ENCODE measurements at places on chromosomes 2 and 18.

GRCh38 chr2:85780316-85781012 lies 26.7 kb downstream of the ATOH8 start:
- DNase-seq = no peak

DNA sequence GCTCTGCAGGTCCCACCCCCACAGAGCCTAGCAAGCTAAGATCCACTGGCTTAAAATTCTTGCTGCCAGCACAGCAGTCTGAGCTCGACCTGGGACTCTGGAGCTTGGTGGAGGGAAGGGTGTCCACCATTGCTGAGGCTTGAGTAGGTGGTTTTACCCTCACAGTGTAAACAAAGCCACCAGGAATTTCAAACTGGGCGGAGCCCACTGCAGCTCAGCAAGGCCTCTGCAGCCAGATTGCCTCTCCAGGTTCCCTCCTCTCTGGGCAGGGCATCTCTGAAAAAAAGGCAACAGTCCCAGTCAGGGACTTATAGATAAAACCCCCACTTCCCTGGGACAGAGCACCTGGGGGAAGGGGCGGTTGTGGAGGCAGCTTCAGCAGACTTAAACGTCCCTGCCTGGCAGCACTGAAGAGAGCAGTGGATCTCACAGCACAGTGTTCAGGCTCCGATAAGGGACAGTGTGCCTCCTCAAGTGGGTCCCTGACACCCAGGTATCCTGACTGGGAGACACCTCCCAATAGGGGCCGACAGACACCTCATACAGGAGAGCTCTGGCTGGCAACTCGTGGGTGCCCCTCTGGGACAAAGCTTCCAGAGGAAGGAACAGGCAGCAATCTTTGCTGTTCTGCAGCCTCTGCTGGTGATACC lies 20.0 kb upstream of the NEMP2 start:
- DNase-seq = no peak

- DNase-seq = no peak
These were observed 55.4 kb downstream of the EPAS1 start for GRCh38 chr2:46352621-46353020.

DNA sequence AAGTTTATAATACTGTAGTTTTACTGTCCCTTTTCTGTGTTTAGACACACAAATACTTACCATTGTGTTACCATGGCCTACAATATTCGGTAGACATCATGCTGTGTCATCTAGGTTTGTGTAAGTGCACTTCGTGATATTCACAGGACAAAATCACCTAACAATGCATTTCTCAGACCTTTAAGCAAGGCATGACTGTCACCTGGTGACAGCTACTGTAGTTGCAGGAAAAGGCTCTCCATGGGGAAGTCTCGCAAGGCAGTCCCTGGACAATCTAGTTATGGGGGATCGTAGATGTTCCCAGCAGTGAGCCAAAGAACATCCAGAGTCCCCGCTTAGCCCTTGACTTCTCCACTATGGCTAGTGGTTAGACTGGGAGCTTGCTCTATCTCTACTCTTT lies 73.1 kb downstream of the EIF2AK3 start:
- DNase-seq = no peak

DNA sequence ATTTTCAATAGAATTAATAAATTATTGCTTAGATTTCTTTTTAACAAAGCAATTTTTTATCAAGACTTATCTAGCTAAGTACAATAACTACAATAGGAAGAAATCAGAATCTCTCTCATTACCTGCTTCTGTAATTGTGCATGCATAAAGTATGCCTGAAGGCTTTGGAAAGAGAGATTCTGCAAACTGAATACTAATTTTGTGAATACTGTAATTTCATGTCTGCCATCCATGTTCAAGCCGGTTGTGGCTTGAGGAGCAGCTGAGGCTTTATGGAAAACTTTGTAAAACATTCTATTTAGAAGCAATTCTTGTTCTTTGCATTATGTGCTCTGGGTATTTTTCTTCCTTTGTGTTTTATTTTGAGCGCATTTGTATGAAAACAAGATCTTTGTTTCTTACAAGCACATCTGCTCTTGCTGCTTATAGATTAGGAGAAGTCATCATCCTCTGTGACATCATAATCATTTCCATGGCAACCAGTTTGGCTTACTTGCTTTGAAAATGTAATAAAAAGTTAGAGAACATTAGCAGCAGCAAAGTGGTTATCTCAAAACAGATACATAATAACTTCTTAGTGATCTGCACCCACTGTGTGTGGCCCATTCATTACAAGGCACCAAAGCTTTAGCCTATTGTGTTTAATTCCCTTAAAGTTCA lies 16.0 kb upstream of the IKZF2 start:
- no peak for DNase-seq

- no peak for DNase-seq
These were observed 89.7 kb upstream of the TTC39C start for GRCh38 chr18:23924813-23925212.

DNA sequence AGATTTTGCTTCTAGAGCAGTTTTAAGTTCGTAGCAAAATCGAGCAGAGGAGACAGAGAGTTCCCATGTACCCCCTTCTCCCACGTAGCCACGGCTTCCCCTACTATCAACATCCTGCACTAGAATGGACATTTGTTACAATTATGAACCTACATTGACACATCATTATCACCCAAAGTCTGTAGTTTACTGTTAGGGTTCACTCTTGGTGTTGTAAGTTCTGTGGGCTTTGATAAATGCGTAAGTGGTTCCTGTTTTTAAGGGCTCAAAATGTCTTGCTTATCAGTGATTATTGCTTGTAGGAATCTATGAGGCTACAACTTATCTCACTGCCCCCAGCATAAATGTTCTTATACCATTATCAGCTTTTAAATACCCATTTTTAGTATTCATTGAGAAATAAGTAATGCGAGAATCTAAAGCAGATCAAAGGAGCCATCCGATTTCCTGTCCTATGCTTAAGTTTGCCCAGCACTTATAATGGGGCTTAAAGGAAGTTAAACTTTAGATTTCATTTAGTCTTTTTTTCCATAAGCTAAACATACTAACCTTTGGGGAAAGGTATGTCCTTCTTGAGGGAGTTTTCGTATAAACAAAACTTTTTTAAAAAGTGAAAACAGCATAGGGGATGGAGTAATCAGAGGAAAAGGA lies 118.7 kb downstream of the HAUS1 start:
- no peak for DNase-seq

GRCh38 chr2:234950730-234951663 lies 820 bp upstream of the SH3BP4 start:
- DNase-seq = no peak

GRCh38 chr2:148568597-148568996 lies 76.0 kb upstream of the EPC2 start:
- DNase-seq = no peak

DNA sequence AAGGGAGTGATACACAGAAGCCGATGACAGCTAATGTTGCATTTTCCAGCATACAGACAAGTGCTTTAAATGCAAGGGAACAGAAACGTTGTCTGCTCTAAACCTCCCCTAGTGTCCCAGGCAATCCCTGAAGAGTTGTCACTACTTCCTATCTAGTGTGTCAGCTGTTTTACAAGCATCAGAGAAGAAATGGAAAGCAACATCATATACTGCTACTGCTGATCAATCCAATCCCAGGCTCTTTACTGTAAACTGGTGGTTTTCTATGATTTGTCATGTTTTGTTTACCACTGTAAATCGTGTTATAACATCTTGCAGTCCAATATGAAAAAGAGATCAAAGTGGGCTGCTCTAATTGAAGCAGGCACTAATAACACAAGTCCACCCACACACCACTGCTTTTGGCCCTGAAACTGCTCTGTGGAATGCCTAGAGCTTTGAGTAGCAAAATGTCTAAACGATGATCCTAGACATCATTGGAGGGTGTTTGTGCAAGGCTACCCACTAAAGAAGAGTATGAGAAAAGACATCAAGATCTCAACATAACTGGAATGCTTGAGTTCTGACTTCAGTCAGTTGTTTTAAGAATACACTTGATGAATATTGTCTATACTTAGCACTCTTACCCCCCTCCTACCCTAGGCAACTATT lies 18.1 kb upstream of the ROCK1 start:
- no peak for DNase-seq

DNA sequence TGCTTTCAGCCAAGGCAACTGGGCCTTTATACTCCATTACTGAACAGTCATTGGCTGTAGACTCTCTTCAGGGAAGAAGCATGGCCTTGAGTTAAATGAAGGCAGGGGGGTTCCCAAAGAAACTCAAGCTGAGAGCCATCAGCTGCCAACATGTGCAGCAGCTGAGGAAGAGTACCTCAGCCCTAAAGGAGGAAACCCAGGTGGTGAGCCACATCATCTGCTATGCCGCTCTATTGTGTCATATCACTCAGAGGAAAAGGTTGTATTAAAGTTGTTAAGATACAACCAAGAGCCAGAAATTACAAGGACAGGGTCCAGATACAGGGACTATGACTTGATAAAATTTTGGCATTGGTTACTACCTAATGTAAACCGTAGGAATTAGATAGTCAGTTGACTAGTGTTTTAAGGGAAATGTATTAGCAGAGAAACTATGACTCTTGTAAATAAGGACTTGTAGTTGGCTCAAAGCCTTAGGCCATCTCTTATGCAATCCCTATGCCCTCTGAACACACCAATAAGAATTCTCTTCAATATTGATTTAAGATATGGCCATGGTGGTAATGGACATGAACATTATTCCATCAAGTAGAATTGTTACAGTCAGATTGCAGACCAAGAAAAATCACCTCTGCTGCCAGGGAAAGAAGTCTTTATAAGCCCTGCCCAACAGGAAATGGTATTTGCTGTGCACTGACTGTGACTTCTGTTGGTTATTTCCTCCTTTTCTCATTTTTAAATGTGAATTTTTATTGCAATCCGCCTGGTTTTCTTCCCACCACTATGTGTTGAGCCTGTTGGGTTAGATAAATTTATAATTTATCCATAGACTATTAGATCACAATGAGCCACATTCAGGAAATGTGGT lies 9.2 kb upstream of the LRPPRC start:
- DNase-seq = no peak

DNA sequence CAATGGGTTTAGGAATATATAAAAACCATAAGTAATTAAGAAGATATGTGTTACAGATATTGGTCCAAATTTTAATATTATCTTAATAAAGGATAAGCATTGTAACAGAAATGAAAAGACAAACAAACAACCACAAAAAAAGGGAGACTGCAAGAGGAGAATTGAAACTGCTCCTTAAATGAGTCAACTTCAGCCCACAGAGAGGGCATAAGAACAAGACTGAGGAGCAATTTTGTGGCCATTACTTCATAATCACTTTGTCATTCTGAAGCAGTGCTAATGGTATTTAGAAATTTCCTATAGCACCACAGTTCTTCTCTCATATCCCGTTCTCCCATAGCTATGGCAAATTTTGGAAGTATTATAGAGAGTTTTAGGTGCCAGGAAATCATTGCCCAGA lies 193.2 kb upstream of the HNMT start:
- no peak for DNase-seq

GRCh38 chr2:113215056-113215455 lies 41.3 kb downstream of the PSD4 start:
- DNase-seq = no peak

DNA sequence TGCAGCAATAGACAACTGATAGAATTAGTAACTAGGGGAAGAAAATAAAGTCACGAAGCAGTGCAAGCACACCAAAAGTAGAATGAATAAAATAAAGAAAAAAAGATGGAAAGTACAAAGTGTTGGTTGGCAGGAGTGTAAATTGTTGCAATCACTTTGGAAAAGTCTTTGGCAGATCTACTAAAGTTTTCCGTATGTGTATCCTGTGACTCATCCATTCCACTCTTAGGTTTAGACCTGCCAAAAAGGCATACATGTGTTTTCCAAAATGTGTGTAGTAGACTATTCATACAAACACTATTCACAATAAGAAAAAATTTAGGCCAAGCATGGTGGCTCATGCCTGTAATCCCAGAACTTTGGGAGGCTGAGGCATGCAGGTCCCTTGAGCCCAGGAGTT lies 282.1 kb upstream of the FSIP2 start:
- no peak for DNase-seq

DNA sequence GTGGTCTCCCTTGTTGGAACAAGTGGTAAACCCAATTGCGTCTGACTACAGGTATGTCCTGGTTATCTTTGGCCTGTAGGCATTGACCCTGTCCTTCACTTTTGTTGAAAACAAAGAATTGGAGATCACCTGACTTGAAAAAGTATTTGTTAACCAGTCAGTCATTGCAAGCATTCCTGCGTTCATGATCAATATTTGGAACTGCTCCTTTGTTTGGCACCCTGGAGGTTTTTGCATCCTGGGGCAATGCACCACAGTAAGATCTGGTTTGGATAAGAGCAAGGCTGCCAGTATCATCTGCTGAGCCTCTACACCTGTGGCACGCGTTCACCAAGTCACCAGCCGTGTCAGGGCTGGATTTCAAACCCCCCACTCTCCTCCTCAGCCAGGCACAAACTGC lies 115.7 kb downstream of the DNAH6 start:
- no peak for DNase-seq

DNA sequence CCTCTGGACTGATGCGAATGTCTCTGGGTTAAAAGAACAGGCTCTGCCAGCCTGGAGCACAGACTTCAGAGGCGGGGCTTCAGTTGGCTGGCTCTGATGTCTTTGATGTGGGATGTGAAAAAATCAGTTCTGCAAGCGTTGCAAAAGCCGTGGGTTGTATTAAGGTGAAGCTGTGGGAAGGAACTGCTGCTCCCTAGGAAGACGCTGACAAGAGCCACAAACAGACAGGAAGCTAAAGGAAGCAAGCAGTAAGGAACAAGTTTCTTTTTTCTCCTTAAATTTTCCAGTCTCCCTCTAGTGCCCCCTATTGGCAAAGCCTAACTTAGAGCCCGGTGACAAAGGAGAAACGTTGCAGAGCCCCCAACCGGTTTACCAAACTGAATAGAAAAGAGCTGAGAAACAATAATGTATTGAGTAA lies 239.0 kb downstream of the CCDC178 start:
- no peak for DNase-seq

GRCh38 chr2:68463287-68463877 lies 3.7 kb downstream of the FBXO48 start:
- DNase-seq = no peak

DNA sequence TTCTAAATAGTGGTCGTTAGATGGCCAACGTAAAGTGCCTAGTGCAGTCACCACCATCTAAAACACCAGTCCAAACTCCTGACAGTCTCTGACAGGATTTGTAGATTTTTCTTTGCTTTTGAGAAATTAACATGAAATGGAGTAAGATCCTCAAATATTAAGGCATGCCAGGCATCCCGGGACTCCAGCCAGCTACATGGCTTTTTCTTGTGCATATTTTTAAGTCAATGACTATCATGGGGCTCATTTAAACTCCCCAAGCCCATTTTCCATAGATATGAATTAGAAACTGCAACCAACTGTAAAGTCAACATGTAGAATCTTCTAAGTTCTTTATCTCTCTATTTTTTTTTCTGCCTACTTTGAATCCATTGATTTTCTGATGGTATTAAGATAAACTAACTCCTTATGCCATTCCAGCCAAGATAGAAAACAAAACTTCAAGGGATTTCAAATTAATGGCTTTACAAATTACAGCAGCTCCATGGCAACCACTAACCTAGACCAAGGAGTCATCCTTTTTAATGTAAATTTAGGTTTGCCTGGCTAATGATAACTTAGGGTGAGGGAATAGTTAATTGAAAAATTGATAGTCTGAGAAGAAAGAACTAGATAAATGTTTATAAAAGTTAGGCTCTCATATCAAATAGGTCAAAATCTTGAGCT lies 764.1 kb upstream of the NXPH2 start:
- no peak for DNase-seq

- DNase-seq = no peak
These were observed 22.7 kb downstream of the RHOB start for GRCh38 chr2:20469595-20469994.

GRCh38 chr2:72887740-72888437 lies 681 bp downstream of the SPR start:
- peak; percentile 22 for DNase-seq

GRCh38 chr18:25935356-25935755 lies 155.1 kb downstream of the SS18 start:
- DNase-seq = no peak

GRCh38 chr18:74521068-74521725 lies 13.1 kb upstream of the CNDP1 start:
- no peak for DNase-seq
